HEK293T (cell line): ENCODE measurements at places on chromosomes 16 and 17.

GRCh38 chr16:20911361-20911760 lies 10.8 kb downstream of the LYRM1 start:
- DNase-seq: no peak

DNA sequence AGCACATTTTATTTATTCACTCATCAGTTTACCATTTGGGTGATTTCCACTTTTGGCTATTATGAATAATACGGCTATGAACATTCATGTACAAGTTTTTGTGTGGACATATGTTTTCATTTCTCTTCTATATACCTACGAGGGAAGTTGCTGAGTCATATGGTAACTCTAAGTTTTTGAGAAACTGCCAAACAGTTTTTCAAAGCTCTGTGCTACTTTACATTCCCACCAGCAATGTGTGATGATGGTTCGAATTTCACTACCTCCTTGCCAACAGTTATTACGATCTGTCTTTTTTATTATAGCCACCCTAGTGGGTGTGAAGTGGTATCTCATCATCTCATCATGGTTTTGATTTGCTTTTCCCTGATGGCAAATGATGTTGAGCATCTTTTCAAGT lies 63.7 kb upstream of the MRTFB start:
- no peak for DNase-seq

GRCh38 chr17:63332286-63332685 lies 113.8 kb downstream of the CYB561 start:
- no peak for DNase-seq

GRCh38 chr17:35089586-35090296 lies 26.2 kb upstream of the RFFL start:
- no peak for DNase-seq

DNA sequence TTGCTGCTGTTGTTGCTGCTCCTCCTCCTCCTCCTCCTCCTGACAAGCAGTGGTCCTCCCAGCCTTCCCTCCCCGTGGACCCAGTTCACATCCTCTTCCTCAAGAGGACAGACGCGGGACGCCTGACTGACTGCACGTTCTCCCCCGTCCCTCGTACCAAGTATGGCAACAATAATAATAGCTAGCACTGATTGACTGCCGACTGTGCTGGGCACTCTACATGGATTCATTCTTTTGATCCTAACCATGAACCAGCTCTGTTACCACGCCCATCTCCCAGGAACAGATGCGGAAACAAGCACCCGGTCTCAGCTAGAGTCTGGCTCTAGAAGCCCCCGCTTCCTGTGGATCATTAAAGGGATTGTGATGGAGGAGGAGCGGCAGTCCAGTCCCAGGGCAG lies 78.0 kb downstream of the GNAO1 start:
- DNase-seq: no peak

DNA sequence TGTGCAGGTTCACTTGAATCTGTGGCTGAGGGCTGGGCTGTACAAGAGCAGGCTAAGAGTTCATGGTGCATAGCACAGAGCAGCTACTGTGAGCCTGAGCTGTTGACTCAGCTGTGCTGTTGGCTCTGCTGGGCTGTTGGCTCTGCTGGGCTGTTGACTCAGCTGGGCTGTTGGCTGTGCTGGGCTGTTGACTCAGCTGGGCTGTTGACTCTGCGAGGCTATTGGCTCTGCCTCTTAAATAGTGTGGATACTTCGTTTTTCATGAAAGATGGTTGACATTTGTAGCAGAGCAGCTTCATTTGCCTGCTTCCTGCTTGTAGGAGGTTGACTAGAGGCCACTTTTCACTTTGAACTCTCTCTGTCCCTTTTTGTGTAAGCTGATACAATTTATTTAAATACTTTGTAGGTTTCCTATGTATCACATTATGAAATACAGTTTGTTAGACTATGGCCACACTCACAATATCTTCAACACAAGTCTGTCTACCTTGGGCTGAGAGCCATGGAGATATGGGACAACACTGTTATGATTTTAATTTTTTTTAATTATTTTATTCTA lies 40.3 kb upstream of the CCNF start:
- no peak for DNase-seq
